NCI-H69 (cell line): ENCODE measurements at places on chromosomes 4 and X.
A peak's percentile ranks its signal among the peaks of the same experiment; 100 is the strongest.

GRCh38 chr4:121187206-121187605 lies 23.1 kb upstream of the TNIP3 start:
- no peak for DNase-seq

GRCh38 chr4:176897226-176897625 lies 104.5 kb upstream of the VEGFC start:
- no peak for DNase-seq

DNA sequence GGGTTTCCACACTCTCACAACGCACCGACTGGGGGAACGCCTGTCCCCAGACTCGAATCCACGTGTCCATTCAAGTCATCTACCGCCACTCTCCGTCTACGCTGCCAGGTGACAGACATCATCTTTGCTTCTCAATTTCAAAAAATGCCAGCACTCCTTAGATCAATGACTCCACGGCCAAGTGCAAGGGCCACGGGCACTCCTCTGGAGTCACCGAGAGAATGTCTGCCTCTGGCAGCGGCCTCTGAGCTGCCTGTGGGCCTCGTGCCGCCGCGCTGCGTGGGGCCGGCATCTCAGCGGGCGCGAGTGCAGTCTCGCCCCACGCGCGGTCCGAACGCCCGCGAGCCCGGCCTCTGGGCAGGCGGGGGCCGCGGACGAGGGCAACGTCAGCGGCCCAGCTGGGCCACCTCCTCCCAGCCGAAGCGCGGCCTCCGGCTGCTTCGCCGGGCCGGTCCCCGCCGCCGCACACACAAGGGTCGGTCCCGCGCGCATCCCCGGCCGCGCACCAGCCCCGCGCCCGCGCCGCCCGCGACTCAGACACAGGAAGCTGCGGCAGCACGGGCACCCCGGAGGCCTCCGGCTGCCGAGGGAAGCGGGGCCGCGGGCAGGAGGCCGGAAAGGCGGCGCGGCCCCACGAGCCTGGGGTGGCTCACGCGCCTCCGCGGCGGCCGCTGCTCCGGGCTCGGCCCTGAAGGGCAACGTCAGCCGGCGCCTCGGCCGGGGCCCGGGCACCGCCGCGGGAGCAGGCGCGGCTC lies 450 bp downstream of the ACSL1 start:
- peak; percentile 47 for DNase-seq

DNA sequence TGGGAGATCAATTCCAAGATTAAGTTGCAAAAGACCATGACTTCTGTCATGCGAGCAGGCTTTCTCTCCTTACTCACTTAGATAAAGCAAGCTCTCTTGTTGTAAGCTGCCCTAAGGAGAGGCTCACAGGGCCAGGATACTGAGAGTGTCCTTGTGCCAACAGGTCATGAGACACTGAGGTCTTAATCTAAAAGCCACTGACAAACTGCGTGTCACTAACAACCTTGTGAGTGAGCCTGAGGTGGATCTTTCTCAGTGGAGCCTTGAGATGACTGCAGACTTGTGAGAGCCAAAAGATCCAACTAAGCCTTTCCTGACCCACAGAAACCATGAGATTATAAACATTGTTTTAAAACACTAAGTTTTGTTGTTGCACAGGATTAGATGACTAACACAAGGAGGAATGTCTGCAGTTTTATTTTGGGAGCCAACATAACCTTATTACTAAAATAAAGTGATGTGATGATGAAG lies 170.5 kb downstream of the SLC39A8 start:
- DNase-seq = no peak

- peak; percentile 95 for DNase-seq
Observed at GRCh38 chrX:136909706-136910564, 29.4 kb upstream of the RBMX start.

DNA sequence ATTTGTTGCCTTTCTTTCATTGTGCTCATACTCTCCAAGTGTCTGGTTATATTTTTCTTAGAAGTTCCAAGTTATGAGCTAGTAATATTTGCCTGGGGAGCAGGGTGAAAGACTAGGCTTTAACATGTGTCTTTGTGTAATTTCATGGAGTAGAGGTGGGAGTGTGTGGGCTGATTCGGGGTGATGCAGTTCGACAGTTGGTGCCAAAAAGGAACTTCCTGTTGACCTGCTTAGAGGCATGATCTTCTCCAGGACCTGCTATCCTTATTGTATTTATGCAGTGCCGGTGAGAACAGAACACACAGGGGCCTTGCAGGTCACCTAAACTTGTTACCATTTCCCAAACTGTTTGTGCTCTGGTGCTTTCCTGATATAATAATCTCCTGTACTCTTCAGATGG lies 21.2 kb downstream of the USP53 start:
- DNase-seq = peak; percentile 0

DNA sequence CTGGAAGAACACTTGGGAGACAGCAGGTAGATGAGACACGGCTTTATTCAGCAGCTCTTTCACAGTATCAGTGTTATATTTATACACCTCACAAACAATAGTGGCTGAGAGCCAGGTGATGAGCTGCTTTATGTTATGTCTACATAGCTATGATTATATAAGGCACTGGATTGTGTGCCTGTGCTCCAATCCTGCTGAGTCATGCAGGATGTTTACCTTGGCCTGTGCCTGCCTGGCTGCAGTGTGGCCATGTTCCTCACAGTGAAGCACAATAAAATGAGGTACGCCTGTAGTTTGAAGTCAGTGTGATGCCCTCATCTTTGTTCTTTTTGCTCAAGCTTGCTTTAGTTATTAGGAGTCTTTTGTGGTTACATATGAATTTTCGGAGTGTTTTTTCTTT lies 31.3 kb downstream of the CXCL13 start:
- DNase-seq = peak; percentile 20

GRCh38 chr4:12123707-12124106 lies 695.0 kb upstream of the HS3ST1 start:
- DNase-seq = no peak

DNA sequence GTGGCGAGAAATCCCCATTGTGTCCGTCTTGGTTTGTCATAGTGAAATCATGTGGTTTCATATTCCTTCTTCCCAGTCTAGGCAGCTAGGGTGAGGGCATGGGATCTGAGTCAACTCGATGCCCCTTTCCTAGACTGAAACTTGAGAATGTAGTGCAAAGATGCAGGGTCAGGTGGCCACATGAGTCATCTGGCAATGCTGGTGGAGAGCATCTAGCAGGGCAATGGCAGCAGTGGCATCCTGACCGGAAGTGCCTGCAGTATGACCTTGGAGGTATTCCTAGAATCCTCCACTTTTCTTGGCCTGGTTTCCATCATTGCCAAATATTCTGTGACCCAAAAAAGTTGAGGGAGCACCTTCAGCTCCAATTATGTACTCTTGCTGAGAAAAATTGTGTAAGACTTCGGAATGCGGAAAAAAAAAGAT lies 39.1 kb upstream of the TMEM184C start:
- DNase-seq = no peak

- DNase-seq = no peak
Observed at GRCh38 chr4:47278631-47279030, 184.9 kb downstream of the COMMD8 start.

- DNase-seq = no peak
Observed at GRCh38 chrX:147933815-147934214, 22.1 kb downstream of the FMR1 start.

DNA sequence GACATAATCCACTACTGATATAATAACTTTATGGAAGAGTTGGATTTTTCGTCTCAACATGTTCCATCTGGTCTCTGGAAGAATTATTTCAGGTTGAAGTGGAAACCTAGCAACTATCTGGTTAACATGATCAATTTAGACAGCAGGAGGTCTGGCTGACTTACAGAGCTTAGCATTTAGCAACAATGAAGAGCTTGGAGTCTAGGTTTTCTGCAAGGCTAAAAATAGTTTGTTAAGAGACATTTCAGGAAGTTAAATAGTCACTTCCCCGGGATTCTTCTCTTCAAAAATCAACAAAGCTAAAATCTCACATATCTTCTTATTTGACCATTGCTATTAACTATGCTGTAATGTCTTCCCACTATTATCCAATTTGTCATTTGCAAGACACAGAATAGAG lies 418.6 kb upstream of the DIPK2B start:
- peak; percentile 44 for DNase-seq

GRCh38 chrX:20144491-20144890 lies 2.9 kb upstream of the EIF1AX start:
- no peak for DNase-seq

- DNase-seq = peak; percentile 3
Observed at GRCh38 chr4:48799157-48799556, 19.1 kb upstream of the FRYL start.

DNA sequence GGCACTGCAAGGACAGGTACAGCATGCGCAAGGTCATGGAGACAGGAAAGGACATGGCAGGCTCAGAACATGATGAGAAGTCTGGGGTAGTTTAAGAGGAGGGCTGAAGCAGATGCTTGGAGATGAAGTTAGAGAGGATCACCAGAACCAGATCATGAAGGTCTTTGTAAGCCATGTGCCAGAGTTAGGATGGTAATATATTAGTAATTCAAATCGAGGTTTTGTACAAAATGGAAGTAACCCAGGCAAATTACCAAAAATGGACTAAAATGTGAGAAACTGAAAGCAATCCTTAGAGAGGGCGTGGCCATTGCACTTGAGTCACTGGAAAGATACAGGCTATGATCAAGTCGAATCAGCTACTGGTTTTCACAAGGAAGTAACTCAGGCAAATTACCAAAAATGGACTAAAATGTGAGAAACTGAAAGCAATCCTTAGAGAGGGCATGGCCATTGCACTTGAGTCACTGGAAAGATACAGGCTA lies 13.5 kb downstream of the RXFP1 start:
- no peak for DNase-seq

DNA sequence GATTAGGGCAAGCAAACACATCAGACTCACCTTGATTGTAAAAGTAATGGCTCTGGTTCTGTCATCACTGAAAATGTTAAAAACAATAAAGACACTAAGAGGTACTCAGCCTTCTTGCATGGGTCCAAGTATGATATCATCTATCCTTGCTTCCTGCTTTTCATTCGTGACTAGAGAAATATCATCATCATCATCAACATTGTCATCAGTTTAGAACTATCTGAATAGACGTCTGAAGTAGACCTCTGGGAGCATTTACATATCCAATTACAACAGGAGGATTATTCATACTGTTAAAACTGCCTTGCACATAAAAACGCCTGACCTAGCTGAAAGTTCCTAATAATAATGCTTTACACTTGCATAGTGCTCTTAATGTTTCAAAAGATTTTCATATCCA lies 9.8 kb upstream of the FRAS1 start:
- peak; percentile 10 for DNase-seq

- no peak for DNase-seq
Observed at GRCh38 chr4:75920327-75920726, 18.1 kb upstream of the PPEF2 start.

- DNase-seq = peak; percentile 61
Observed at GRCh38 chr4:26325191-26325590, 4.4 kb downstream of the RBPJ start.

DNA sequence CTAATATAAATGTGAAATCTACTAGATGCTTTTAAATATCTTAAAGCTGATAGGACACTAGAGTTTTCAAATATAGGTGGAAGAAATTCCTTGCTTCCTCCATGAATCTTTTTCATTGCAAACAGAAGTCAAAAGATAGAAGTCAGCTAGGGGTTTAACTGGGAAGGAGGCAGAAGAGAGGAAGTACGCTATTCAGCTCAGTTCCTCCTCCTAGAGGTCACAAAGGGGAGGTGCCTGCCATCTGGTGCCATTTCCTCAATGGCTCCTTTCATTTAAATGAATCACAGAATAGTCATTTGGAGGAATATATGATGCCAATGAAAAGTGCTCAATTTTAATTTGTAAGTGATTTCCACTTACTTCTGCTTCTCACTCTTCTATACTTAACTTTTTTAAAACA lies 8.5 kb downstream of the COL25A1 start:
- DNase-seq = peak; percentile 30

GRCh38 chr4:178306565-178306964 lies 864.3 kb upstream of the AGA start:
- no peak for DNase-seq

- DNase-seq = no peak
Observed at GRCh38 chr4:153676486-153676885, 7.6 kb upstream of the TLR2 start.

GRCh38 chr4:174408841-174409552 lies 113.3 kb downstream of the HPGD start:
- DNase-seq = peak; percentile 13

DNA sequence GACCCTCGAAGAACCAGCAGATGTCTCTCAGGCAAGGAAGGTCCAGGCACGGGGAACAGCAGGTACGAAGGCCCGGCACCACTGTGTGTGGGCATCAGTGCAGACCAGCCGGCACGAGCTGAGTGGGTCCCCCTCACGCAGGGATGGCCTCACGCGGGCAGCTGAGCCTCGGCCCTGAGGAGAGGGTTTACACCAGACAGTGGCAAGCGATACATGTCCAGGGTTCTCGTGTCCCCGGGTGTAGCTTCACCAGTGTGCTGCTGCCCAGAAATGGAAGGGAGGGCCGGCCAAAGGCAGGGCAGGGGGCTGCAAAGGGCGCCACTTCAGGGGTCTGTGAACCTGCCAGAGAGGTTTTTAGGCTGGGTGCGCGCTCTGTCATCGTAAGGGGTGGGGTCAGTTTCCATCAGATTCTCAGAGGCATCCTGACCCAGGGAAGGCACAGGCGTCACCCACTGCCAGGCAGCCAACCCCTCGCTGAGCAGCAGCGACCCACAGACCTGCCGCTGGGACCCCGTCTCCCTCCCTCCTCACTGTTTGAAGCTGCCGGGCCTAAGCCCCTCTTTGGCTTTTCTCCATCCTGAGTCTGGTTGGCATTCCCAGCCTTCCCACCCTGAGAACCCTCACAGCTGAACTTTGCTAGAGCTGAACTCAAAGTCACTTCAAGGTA lies 107.0 kb downstream of the CPZ start:
- DNase-seq = no peak

- DNase-seq = no peak
Observed at GRCh38 chr4:163673848-163674697, 179.6 kb downstream of the TMA16 start.

DNA sequence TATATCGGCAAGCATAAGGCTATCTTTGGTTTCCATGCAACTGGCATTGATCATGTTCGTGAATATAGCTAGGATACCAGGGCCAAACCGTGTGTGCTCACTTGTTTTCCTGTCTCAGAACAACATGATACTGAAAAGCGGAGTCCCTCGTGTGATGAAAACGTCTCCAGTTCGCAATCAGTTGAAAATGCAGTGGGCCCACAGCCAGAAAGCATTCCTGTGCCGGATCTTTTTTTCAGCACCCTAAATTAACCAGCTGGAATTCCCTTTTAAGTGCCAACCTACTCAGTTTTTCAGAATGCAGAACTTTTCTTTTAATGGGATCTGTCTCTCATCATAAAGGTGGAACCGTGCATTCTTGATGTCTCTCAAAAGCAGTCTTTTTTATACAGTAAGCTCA lies 130.8 kb upstream of the FRG1 start:
- no peak for DNase-seq

- DNase-seq = no peak
Observed at GRCh38 chr4:149166876-149167275, 648.8 kb downstream of the IQCM start.

- no peak for DNase-seq
Observed at GRCh38 chr4:8051644-8052043, 107.0 kb downstream of the ABLIM2 start.

GRCh38 chr4:103197765-103198110 lies 405 bp downstream of the CENPE start:
- DNase-seq = peak; percentile 58
